ENCODE measurements at places on chromosomes 3 and 15. TPM values are rescaled to one million over a fixed set of nuclear protein-coding genes. Genes with fewer than 3 reads are reported as not detected.

- DNase-seq, result no peak
- no peak overlapping the region for H3K27ac ChIP-seq
- H3K4me3 ChIP-seq, result no peak overlapping the region
Measured at GRCh38 chr3:64120876-64121275, 97.6 kb upstream of the PSMD6 start.

GRCh38 chr15:50236433-50236832 is 29.1 kb downstream of the HDC start:
- no peak overlapping the region for H3K27ac ChIP-seq
- DNase-seq, result no peak
- H3K4me3 ChIP-seq, result no peak overlapping the region
- H3K27me3 ChIP-seq, result no peaks in the 10 kb centered on the region
- no peaks in the 10 kb centered on the region for H3K36me3 ChIP-seq
- H3K4me1 ChIP-seq, result no peaks in the 10 kb centered on the region

DNA sequence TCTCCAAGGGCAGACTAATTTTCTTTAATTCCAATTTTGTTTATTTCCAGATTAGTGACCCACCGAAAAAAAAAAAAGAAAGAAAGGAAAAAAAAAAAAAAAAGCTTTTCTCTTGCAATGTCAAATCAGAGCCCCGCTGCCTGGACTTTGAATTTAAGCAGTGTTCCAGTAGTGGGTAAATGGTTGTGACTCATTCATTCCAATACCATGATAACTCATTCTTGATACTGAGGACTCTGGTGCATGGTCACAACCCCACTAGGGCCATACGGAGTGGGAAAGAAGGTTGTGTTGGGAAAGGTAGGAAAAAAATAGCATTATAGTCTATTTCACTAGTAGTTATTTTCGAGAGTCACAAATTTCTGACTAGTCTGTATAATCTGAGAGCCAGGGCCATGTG is 59.1 kb upstream of the COL8A1 start:
- H3K4me1 ChIP-seq, result no peaks in the 10 kb centered on the region
- no peaks in the 10 kb centered on the region for H3K27me3 ChIP-seq
- no peak for DNase-seq
- H3K36me3 ChIP-seq, result no peaks in the 10 kb centered on the region

DNA sequence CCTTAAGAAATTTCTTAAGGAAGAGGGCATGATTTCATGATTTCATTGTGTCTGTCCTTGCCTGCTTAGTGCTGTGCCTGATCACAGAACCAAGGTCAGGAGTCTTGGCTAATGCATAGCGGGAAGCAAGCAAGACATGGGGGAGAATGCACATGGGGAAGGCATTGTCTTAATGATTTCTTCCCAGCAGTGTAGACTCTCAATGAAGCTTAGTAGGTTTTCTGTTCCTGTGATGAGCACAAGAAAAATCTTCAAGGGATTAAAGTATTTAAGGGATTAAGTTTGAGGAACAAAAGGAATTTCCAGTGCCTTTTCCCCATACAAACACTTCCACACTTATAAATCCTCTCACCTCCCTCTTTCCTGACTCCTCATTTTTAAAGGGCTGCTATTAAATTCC is 46.9 kb upstream of the SEMA6D start:
- no peaks in the 10 kb centered on the region for H3K4me1 ChIP-seq
- no peaks in the 10 kb centered on the region for H3K36me3 ChIP-seq
- H3K27ac ChIP-seq, result no peak overlapping the region

- no peaks in the 10 kb centered on the region for H3K27me3 ChIP-seq
- no peaks in the 10 kb centered on the region for H3K4me1 ChIP-seq
- H3K36me3 ChIP-seq, result peaks cover 64% of the 10 kb centered on the region
- H3K27ac ChIP-seq, result no peak overlapping the region
- no peak overlapping the region for H3K4me3 ChIP-seq
Measured at GRCh38 chr3:171654809-171655208, 155.5 kb downstream of the PLD1 start.

DNA sequence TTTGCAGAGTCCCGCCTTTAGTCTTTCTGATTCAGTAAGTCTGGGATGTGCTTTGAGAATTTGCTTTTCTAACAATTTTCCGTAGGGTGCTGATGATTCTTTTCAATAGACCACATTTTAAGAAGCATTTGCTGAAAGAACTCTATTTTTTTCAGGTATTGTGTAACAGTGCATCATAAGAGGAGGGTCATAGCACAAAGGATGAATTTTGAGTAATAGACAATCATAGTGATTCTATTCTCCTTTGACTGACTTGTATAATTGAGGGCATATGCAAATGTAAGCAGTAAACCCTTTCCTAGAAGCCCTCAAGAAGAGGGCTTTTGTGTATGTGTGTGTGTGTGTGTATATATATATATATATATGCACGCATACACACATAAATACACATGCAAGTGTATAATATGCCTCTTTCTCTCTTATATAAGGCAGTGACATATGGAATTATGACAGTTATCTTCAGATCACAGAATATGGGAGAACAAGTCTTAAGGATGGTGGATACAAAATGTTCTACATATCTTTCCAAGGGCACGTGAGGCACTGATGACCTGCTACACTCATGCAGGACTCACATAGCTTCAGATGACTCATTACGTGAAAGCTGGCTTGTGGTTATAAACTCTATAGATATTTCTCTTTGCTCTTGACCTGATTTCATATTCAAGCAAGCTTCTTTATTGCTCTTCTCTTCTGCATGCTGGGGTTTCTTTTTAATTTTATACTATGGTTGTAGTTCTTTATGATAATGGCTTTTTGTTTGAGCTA is 6.5 kb upstream of the PLSCR1 start:
- no peak overlapping the region for H3K4me3 ChIP-seq
- H3K27ac ChIP-seq, result no peak overlapping the region
- no peaks in the 10 kb centered on the region for H3K4me1 ChIP-seq
- H3K27me3 ChIP-seq, result no peaks in the 10 kb centered on the region

DNA sequence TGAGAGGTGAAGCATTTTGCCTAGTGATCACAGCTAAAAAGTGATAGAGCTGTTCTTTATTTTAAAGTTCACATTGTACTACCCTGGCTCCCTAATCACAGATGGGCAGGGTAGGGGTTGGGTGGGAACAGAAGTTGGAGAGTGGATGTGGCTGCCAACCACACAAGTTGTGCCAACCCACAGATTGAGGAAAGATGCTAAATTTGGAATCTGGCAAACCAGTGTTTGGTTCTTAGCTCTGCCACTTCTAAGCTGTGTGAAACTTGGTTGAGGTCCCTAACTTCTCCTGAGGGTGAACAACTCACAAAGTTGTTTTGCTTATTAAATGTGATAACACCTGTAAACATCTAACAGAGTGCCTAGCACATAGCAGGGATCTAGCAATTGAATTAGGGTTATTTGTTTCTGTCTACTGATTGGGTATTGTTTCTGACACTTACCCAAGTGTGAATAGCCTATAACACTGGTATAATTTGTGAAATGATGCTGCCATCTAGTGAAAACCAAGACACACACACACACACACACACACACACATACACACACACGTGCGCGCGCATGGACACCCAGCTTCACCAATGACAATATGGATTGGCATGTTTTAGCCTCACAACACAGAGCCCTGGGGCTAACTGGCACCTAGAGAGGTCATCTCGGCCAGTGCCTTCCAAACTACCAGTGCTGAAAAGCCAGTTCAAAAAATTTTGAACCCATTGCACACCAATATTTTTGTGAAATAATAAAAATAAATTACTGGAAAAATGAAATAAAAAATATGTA is 25.3 kb downstream of the ADGRG7 start:
- H3K36me3 ChIP-seq, result no peaks in the 10 kb centered on the region
- H3K27me3 ChIP-seq, result no peaks in the 10 kb centered on the region
- H3K4me1 ChIP-seq, result no peaks in the 10 kb centered on the region
- peak overlapping the region; percentile 9 for H3K4me3 ChIP-seq
- H3K27ac ChIP-seq, result no peak overlapping the region

DNA sequence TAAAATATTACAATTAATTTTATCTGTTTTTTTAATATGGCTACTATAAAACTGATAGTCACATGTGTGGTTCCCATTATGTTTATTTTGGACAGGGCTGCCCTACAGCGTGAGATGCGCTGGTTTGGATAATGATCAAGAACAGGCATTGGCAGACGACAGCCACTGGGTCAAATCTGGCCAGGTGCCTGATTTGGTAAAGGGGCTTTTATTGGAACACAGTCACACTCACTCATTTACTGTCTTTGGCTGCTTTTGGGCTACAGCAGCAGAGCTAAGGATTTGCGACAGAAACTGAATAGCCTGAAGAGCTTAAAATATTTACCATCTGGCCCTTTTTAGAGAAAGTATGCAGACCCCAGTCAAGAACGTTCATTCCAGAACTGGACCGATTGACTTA is 724.2 kb upstream of the CFAP20DC start:
- no peak overlapping the region for H3K27ac ChIP-seq
- H3K27me3 ChIP-seq, result no peaks in the 10 kb centered on the region
- no peak overlapping the region for H3K4me3 ChIP-seq
- DNase-seq, result no peak
- H3K36me3 ChIP-seq, result no peaks in the 10 kb centered on the region

Gene KBTBD13
- 0.38 TPM for total RNA-seq

Gene KPNA4
- total RNA-seq, result 18.2 TPM

Gene CX3CR1
- total RNA-seq, result not detected

Gene PP2D1
- not detected for total RNA-seq

Gene CCR3
- not detected for total RNA-seq

Gene SLC7A14
- not detected for total RNA-seq

Gene DNAH12
- not detected for total RNA-seq

All from Peyer's patch (tissue), 4 donors.